ENCODE measurements at places on chromosomes 3 and 15.

DNA sequence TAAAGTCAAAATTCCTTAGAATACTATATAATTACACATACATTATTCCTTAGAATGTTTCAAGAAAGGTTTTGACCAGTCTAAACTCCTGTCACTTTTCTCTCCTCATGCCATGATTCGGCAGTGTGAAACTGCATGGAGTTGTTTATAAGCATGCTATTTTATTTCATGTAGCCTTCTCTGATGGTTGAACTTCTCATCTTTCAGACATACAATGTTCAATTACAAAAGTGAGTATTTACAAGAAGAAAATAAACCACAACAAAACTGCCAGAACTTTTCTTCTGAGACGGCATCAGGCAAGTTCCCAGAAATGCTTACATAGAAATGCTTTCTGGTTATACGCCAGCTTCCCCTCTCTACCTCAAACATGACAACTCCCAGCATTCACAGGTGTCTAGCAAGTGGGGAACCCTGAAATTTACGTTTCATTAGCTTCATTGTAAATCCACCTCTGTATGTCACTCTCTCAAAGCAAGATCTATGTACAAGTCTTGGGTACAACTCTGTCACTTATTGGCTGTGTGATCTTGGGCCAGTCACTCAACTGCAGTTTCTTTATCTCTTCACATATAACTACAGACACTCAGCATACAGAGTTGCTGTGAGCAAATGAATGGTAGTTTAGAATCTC, 42.7 kb downstream of the HDGFL3 start:
- no peak for DNase-seq

DNA sequence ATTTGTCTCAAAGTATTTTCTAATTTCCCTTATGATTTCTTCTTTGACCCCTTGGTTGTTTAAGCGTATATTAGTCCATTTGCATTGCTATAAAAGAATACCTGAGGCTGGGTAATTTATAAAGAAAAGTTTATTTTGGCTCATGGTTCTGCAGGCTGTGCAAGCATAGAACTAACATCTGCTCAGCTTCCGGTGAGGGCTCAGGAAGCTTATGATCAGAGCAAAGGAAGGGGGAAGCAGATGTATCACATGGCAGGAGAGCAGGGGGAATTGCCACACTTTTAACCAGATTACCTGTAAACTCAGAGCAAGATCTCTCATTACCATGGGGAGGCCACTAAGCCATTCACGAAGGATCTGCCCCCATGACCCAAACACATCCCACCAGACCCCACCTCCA, 148.2 kb downstream of the PDE8A start:
- DNase-seq: no peak

DNA sequence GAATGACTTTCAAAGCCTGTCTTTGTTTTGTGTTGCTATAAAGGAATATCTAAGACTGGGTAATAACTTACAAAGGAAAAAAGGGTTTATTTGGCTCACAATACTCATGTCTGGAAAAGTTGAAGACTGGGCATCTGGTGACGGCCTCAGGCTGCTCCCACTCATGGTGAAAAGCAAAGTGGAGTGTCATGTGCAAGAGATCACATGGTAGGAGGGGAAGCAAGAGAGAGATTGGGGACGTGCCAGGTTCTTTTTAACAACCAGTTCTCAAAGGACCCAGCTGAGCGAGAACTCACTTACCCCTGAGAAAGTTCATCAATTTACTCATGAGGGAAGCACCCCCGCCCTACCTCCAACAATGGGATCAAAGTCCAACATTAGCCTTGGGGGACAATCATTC, 929.4 kb downstream of the ROBO1 start:
- no peak for DNase-seq

DNA sequence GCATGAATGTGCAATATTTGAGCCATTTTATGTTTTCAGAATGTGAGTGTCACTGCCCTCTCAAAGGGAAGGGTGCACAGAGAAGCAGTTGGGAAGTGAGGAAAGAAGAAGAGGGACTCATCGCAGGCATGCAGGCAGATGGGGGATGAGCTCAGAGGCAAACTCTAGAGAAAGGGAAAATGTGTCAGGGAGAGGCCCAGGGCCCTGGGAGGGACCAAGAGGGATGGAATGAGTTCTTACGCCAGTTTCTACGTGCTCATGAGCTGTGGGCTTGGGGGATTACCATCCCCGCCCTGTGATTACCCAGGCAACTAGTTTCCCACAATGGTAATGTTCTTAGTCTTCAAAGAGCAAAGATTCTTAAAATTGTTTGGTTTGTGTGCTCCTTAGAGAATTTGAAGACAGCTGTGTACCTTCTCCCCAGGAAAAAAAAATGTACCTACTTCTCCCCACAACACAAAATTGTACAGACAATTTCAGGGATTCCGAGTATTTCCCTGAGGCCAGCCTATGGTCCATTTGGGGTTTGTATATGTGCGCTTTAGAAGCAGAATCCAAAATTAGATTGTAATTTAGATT, 17.8 kb downstream of the GCSAM start:
- DNase-seq: no peak

DNA sequence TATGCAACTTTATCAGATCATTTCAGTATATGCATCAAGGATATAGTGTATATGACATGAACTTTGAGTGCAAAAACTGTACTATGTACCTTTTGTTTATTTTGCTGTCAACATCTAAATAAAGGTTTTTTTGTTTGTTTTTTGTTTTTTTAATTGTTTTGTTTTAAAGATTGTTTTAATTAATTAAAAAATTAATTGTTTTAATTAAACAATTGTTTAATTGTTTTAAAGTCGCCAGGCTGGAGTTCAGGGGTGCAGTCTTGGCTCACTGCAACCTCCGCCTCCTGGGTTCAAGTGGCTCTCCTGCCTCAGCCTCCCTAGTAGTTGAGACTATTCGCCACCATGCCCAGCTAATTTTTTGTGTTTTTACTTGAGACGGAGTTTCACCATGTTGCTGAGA, 79.9 kb upstream of the LRRFIP2 start:
- DNase-seq: no peak

DNA sequence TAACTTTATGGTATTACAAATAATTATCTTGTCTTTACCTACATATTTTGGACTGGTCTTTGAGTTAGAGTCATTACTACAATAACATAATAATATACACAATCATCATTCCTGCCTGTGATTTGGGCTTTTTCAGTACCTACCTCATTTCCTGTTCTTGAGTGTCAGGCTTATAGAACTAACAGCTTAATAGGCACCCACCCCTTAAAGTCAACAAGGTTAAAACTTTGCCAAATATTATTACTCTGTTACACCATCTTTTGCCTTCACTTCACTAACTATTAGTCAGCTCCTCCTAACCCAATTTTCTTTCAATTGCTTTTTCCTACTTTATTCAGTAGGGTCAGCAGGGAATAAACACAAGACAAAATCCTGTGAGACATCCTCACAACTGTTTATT, 488.7 kb upstream of the AGTR1 start:
- no peak for DNase-seq

DNA sequence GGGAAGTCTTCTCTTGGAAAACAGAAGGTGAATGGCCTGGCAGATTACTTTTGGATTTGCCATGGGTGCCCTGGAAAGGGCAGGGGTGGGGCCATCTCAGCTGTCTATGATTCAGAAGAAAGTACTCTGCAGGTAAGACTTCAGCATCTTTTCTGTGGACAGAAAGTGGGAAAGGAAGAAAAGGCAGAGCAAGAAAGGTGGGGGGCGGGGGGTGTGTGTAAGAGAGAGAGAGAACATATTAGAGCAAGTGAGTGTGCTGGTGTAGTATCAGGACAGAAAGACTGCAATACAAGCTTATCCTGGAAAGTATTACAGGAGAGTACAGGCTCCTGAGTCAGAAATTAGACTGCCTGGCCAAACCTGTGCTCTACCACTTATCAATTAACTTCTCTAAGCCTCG, 5.5 kb downstream of the TAGLN3 start:
- no peak for DNase-seq

GRCh38 chr15:44804298-44805046, 68.1 kb downstream of the TRIM69 start:
- peak; percentile 44 for DNase-seq

- DNase-seq: peak; percentile 69
Measured at GRCh38 chr15:89673165-89673512, 6.0 kb downstream of the PLIN1 start.

GRCh38 chr15:88701561-88702095, 62.8 kb downstream of the ISG20 start:
- peak; percentile 9 for DNase-seq

- peak; percentile 33 for DNase-seq
Measured at GRCh38 chr3:149600634-149601033, 57.2 kb downstream of the WWTR1 start.

DNA sequence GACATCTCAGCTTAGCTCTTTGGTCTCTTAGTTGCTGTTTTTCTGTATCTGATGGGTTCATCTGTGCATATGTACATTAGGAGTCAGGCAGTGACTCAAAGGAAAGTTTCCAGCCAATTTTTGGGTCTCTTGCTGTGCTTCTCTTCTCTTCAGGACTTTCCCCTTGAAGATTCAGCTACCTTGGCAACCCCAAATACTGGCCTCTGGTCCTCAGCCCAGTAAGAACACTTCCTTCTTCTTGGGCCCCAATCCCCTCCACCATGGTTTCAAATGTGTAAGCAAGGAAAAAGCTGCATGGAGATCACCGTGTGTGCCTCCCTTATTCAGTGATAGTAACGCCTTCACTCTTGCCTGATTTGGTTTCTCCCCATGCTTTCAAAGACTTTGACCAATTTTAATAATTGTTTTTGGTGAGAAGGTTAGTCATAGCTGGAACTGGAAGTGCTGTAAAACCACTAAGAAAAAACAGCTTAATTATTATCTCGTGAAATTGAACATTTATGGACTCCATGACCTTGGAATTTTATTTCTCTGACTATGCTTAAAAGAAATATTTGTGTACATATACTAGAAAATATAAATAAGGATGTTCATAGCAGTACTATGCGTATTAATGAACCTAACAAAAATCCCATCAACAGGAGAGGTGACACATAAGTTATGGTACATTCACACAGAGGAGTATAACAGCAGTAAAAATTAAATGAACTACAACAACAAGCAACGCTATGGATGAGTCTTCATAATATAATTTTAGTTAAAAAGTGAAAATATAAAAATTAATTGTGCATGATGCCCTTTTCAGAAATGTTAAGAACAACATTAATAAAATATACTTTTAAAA, 125.3 kb upstream of the BCL6 start:
- no peak for DNase-seq

DNA sequence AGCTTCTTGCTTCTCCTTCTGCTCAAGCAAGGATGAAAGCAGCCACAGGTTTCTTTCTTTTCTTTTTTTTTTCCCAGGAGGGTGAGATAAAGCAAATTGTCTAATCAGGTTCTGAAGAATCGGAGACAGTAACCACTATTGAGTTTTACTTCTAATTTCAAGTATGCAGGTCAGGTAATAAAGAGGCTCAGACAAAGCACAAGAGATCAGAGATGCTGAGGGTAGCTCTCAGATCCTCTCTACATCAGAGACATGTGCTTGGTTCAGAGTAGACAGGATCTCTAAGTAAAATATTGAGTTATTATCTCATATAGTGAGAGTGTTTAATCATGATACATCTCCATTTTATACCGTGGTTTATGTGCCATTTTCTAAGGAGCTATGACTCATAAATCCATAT, 168.5 kb downstream of the NFKBIZ start:
- no peak for DNase-seq

DNA sequence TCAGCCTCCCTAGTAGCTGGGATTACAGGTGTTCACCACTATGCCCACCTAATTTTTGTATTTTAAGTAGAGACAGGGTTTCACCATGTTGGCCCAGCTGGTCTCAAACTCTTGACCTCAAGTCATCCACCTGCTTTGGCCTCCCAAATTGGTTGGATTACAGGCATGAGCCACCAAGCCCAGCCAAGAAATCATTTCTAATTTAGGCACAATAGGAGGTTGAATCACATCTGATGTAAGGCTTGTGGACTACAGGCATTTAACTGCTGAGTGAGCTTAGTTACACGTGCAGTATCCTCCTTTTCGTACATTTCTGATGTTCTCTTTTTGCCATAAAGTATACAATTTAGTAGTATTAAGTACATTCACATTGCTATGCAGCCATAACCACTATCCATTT, 31.1 kb upstream of the SETD2 start:
- no peak for DNase-seq

GRCh38 chr3:12707449-12707848, 43.5 kb upstream of the RAF1 start:
- peak; percentile 52 for DNase-seq

GRCh38 chr3:70112751-70113150, 113.2 kb downstream of the SAMMSON start:
- no peak for DNase-seq

- DNase-seq: no peak
Measured at GRCh38 chr3:130457671-130458070, 59.3 kb upstream of the COL6A6 start.

DNA sequence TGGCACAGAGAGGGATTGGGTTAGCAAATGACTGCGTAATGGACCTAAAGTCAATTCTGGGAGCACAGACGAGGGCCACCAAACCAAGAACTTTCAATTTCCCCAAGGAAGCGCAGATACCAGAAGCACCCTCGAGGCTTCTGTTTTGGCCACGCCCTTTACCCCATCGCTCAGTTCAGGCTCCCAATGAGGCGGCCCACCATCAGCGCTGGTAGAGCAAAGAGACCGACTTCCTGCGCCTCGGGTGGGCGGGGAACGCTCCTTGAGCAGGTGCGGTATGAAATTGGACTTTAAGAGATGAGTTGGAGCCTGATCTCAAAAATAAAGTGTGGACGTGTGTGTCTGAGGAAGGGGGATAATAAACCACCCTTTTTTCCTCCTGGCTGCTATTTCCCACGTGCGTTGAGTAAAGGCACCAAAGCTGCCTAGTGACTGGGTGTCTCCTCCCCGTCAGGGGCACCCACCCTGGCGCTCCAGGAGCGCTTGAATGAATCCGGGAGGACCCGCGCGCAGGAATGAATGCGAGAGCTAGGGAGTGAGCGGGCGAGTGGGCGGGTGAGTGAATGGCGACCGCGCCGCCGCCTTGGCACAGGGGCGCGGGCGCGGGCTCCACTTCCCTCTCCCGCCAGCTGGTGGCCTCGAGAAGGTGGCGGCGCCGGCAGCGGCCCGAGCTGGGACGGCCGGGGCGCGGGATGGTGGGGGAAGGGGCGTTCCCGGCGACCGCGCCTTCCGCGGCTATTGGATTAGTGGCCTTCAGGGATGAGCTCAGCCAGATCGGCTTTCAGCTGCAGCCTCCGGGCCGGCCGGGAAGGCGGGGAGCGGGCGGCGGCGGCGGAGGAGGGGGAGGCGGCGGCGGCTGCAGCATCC, at the start of gene SPSB4:
Gene SPSB4 (plus strand): TSS at position 772 of the 867 bp plus-strand sequence. CDS start 14,758 bp downstream, outside the sequence.
- DNase-seq: peak; percentile 95
